ENCODE measurements at places on chromosomes 13 and 19.
A peak's percentile ranks its signal among the peaks of the same experiment; 100 is the strongest.

- DNase-seq: no peak
Measured at GRCh38 chr13:51033421-51034185, 77.5 kb downstream of the C13orf42 start.

GRCh38 chr19:56367829-56368711, 25.3 kb downstream of the ZNF582 start:
- DNase-seq: peak; percentile 97

GRCh38 chr13:71853725-71854124, 13.3 kb downstream of the DACH1 start:
- no peak for DNase-seq

DNA sequence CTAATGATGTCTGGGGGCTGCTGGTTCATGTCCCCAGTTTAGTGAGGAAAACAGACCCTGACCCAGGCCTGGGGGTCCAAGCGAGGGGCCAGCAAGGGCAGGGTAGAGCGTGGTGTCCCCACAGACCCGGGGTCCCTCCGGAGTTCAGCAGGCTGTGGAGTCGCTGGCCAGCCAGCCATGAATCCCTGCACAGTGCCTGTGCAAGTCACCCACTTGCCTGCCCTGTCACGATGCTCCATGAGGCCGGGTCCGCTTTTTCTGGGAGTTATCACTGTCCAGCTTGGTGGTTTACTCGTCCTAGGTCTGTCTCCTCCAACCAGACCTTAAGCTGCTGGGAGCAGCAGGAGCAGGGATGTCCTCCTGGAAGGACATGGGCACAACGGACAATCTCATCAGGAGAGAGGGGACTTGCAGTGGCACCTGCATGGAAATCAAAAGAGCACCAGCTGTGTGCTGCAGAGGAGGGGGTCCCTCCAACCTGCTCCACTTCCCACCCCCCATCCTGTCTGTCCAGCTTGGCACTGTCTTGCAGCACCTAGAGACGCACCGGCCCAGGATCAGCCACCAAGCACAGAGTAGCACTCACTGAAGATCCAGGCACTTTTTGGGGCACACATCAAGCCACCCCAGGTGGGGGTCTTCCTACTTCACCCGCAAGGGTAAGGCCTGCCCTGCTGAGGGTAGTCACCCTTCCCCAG, 121.8 kb downstream of the URI1 start:
- no peak for DNase-seq

DNA sequence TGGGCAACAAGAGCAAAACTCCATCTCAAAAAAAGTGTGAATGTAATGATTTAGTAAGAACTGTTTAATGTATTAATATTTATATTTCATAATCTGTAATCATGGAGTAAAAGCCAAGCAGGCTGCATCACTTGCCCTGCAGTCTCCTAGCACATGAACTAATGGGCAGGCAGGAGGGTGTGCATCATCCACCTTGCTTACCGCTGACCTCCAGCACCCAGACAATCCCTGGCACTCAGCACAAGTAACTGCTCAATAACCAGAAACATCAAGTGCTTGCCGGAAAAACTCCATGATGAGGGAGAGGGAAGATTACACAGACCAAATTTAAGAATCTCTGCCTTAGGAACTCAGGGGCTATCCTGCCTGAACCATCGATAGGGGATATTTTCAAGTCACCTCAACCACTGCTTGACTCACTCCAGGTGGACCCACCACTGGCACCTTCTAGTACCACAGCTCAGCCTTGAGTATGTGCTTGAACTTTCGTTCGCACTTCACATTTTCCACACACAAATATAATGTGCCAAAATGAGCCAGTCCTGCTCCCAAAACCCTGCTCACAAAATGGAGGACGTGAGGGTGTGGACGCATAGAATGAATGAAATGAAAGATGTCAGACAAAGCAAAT, 18.6 kb downstream of the BRD4 start:
- no peak for DNase-seq

- DNase-seq: no peak
Measured at GRCh38 chr19:18009412-18010066, 1.6 kb downstream of the ARRDC2 start.

GRCh38 chr13:31485651-31486051, 253.7 kb upstream of the RXFP2 start:
- DNase-seq: no peak

DNA sequence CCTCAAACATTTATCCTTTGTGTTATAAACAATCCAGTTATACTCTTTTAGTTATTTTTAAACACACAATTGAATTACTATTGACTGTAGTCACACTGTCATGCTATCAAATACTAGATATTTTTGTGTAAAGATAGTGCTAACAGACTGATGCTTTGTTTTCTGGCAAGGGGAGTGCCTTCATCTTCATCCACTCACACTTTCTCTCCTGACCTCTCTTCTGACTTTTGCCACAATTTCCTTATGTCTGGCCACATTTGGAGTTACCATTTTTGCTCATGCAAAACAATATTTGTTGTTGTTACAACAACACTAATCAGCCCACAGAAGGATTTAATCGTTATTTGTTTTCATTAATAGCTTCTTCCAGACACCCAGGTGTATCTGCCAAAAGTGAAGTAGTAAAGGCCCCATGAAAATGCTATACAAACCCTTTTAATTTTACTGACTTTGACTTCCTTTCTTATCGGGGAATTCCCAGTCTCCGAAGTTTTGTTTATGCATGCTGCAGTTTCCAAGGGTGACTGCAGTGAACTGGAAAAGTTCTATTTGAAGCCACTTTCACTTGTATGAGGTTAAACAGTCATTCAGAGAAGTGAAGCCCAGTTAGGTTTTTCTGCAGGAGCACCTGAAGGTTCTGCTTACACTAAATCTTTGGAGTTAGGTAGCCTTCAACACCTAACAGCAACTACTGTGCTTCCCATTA, 66.1 kb upstream of the FRY start:
- no peak for DNase-seq

GRCh38 chr19:23101241-23101640, 15.6 kb upstream of the ZNF730 start:
- no peak for DNase-seq

DNA sequence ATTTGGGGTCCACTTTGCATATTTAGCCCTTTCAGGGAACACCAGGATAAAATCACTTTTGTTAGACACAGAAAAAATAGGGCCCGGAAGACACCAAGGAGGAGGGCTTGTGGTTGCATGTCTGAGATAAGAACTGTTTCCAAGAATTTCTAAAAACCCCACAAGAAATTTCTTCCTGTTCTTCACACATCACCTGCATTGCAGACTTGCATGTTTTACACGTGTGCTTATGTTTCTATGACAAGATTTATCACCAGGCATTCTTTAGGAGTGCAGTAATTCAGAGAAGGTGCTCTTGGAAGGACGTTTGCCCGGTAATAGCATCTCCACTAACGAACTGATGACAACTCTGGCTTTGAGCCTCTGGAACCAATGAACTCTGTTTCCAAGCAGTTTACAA, 7.1 kb upstream of the ACTL9 start:
- DNase-seq: no peak

- no peak for DNase-seq
Measured at GRCh38 chr13:98216135-98216565, 39.1 kb upstream of the RNF113B start.

- no peak for DNase-seq
Measured at GRCh38 chr13:55660851-55661250, 1479.9 kb upstream of the PRR20A start.

DNA sequence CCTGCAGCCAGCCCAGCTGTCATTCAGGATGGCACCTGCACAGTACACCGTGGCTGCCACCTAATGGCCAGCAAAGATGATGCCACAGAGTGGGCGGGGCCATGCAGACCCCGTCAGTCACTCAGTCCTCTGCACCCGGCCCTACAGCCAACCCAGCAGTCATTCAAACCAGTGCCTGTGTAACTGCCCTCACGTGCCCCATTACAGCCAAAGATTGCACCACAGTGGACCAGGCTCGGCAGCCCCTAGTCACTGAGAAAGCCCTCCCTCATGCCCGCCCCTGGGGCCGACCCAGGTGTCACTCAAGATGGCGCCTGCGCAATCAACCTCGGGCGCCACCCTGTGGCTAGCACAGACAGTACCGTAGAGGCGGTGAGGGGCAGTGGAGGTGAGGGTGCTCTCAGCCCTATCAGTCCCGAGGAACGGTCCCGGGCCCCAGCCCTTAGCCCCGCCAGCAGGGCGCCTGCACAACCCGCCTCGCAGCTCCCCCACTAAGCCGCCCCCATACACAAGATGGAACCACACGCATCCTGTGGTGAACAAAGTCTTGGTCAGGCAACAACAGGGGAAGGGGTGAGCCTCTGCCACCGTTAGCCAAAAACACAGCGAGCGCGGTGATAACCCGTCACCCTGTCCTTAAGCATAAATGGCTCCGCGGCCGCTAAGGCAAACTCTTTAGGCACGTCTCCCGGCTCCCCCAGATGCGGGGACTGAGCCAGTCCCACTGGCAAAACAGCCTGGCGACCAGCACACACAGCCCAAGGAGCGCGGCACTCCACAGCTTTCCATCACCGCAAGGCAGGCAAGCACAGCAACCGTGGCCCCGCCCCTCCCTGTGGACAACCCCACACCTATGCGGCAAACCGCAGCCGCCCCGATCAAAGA, 2.3 kb downstream of the PEG3 start:
- no peak for DNase-seq

- no peak for DNase-seq
Measured at GRCh38 chr19:40976724-40977123, 14.4 kb upstream of the CYP2B6 start.

DNA sequence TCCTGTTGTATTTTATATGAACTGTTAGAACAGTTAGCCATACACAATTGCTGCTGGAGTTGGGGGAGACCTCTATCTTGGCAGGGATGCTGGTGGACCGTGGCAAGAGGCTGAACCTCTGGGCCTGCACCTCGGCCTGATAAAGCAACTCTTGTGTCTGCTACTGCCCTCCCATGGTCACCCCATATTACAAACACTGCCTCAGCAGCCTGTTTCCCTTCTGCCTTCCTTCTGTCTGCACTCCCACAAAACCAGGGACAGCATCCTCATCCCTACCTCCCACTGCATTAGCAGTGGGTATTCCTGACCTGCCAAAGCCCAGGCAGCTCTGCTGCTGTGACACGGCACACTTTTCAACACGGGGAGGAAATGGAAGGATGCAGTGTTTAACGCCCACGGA, 456.4 kb downstream of the FGF14 start:
- no peak for DNase-seq

GRCh38 chr13:73077865-73078264, 19.1 kb downstream of the KLF5 start:
- no peak for DNase-seq

GRCh38 chr13:81326913-81327312, 986.0 kb upstream of the SPRY2 start:
- DNase-seq: peak; percentile 50

- no peak for DNase-seq
Measured at GRCh38 chr19:29293736-29294342, 80.9 kb upstream of the UQCRFS1 start.

DNA sequence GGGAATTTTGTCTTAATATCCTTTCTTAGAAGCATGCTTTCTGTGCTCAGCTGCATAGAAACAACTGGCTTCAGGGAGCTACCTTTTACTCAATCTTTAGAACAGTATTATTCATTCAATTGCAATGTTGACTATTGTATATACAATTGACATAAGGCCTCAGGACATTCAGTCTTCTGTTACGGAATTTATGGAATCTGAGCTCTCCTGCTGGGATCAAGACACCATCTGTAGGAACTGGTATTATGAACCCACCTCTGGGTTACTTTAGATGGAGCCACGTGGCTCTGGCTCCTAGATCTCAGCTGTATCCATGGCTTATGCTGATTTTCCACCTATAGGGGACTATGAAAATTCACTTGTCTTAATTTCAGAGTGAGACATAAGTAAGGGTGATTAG, 716.2 kb upstream of the GPC6 start:
- peak; percentile 22 for DNase-seq

DNA sequence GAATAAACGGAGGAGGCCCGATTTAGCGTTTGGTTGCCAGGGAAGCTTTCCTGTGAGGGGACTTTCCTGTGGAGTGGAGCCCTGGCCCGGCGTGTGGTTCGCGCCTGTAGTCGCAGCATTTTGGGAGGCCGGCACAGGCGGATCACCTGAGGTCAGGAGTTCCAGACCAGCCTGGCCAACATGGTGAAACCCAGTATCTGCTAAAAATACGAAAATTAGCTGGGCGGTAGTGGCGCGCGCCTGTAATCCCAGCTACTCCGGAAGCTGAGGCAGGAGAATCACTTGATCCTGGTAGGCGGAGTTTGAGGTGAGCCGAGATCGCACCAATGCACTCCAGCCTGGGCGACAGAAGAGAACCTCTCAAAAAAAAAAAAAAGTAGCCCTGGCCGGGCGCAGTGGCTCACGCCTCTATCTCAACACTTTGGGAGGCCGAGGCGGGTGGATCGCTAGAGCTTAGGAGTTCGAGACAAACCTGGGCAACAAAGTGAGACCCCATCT, 6.9 kb downstream of the KANK3 start:
- DNase-seq: no peak

DNA sequence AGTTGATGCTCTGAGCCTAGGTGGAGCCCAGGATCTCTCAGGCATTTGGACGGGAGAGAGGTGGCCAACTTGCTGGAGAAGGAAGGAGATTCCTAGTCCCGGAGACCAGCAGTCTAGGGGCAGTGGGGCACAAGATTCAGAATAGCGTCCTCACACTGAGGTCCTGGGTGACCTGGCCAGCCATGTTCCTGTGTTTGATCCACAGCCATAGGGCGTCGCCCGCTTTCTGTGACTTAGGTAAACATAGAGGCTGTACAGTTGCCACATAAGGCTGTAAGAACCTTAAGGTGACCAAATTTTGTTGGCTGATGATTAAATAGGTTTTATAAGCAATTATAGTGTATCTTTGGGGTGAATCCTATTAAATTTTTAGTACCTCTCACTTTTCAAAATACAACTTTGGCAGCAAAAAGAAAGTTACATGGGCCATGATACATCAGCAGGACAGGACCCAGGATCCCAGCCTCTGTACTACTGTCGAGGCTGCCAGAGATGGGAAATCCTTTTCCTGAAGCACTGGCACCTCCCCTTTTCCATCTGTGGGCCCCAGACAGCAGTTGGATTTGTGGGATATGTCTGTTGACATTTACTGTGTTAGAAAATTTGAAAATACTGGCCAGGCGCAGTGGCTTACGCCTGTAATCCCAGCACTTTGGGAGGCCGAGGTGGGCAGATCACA, 37.5 kb downstream of the TSSK6 start:
- DNase-seq: no peak

- no peak for DNase-seq
Measured at GRCh38 chr13:110277357-110277975, 29.5 kb downstream of the COL4A1 start.

- no peak for DNase-seq
Measured at GRCh38 chr19:57443121-57443696, 8.1 kb downstream of the ZNF749 start.
